ENCODE measurements at places on chromosomes 3 and 15.
A peak's percentile ranks its signal among the peaks of the same experiment; 100 is the strongest.

- DNase-seq, result no peak
Observed at GRCh38 chr15:71106802-71107500, 8.3 kb upstream of the THSD4 start.

DNA sequence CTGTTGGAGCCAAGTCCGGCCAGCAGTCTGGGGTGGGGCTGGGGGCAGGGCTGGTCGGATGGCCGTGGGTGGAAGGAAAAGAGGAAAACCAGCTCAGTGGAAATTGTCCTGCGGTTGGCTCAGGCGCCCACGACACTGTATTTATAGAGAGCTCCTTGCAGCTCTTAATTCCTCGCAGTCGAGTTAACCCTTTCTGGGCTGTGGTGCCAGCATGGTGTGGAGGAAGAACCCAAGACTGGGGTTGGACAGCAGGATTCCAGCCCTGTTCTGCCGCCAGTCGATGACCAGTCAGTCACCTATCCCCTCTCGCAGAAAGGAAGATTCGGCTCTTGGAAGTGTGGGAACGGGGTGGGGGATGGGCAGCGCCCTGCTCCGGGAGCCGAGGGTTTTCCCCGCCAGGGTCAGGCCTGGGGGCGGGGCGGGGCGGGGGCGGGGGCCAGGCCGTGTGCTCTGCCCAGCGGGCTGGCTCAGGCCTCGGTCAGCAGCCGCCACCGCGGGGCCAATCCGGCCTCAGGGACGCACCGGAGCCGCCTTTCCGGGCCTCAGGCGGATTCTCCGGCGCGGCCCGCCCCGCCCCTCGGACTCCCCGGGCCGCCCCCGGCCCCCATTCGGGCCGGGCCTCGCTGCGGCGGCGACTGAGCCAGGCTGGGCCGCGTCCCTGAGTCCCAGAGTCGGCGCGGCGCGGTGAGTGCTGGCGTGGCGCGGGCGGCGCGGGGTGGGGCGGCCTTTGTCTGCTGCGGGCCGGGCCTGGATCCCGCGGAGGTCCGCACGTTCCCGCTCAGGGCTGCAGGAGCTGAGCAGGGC lies at the start of gene CD276:
CD276 (plus strand) TSS at position 607 of the 804 bp plus-strand sequence. CDS start 15,257 bp downstream, outside the sequence.
- peak; percentile 20 for DNase-seq

DNA sequence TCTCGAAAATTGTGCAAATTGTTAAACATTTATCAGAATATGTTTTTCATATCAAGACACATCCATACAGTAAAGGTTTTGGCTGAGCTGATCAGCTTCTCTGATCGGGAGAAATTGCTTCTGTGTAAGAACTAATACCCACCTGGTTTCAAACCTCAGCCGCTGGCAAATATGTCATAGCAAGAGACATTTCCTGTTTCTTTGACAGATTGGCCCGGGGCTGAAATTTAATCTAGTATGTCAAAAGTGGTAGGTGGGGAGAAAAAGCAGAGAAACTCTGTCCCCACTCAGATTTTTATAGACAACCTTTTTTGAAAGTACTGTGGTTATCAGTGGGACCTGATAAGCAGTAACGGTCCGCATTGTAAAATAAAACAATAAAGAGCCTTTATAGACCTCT lies 88.8 kb upstream of the SLC24A5 start:
- DNase-seq, result no peak

- DNase-seq, result no peak
Observed at GRCh38 chr3:24288496-24289236, 206.0 kb downstream of the THRB start.

- no peak for DNase-seq
Observed at GRCh38 chr3:12405432-12406272, 78.6 kb upstream of the TSEN2 start.

DNA sequence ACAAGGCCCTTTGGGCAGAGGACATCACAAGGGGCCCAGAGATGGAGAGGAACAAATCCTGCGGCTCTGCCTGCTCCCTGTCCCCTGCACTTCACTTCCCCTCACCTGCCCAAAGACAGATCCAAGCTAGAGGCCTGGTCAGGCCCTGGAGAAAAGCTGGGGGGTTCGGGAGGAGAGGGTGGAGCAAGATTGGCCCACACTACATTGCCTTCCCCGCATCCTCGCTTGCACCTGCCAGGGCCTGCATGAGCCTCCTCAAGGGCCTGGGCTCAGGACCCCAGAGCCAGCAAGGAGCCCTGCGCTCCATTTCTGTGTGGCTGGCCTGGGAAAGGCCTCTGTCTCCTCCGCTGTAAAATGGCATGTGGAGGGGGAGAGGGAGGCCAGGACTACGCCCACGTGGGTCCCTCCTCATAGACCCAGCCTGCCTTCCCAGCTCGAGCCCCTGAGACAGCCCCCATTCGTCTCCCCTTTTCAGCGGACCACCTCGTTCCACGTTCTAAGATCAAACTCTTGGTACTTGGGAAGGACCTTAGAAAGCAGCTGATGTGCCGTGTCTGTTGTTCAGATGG lies 106.0 kb downstream of the HMG20A start:
- no peak for DNase-seq

GRCh38 chr3:46365041-46365440 lies 5.7 kb upstream of the CCR5 start:
- no peak for DNase-seq

GRCh38 chr15:63040509-63040908 lies 2.0 kb upstream of the TPM1 start:
- no peak for DNase-seq

- no peak for DNase-seq
Observed at GRCh38 chr15:61994216-61994615, 66.0 kb downstream of the VPS13C start.

Measured in amniotic stem cell (primary cell).